EL (cell line): ENCODE measurements at places on chromosomes 3 and 15.

- DNase-seq: no peak
These were observed 885 bp upstream of the LSG1 start for GRCh38 chr3:194672876-194673275.

GRCh38 chr3:47406762-47407149, 25.9 kb downstream of the PTPN23 start:
- no peak for DNase-seq

DNA sequence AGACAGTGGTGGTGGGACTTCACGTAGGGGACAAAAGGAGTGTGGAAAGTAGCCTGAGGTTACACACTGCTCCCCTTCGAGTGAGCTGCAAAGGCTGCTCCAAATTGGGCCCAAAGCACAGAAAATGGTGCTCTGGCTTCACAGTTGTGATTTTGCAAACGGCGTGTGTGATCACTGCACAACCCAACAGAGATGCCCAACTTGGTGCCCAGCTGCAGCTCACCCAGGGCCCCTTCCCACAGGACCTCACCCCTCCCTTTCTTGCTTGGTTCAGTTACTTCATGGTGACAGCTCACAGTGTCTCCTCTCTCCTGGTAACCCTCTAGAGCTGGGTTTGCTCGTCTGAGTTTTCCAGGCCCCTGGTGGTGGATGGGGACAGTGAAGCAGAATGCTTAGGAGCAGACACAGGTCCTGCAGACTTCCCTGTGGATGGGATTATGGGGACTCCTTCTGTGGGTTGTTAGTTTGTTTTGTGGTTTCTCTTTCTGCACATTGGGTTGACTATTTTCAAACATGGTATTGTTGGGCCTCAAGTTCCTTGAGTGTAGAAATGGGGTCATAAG, 98.3 kb downstream of the TOP2B start:
- DNase-seq: no peak

GRCh38 chr3:18772699-18773305, 347.7 kb upstream of the SATB1 start:
- no peak for DNase-seq

GRCh38 chr15:29134641-29135308, 134.8 kb downstream of the NSMCE3 start:
- no peak for DNase-seq

DNA sequence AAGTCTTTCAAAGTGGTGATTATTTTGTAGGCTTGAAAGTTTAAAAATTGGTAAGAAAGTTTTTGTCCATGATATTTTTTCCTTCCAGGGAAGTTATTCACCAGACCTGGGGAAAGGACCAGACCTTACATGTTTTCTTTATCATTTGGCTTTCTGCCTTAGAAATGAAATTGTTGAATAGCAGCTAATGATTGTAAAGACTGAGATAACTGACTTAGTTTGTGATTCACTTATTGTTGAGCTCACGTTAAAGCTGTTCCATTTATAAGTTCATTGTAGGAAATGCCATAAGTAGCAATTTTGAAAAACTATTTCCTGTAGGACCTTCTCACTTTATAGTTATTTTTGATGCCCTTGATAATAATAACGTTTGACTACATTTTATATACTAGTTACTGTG, 51.9 kb downstream of the IQGAP1 start:
- DNase-seq: no peak

- DNase-seq: no peak
These were observed 49.6 kb downstream of the RFX7 start for GRCh38 chr15:56194035-56194434.

DNA sequence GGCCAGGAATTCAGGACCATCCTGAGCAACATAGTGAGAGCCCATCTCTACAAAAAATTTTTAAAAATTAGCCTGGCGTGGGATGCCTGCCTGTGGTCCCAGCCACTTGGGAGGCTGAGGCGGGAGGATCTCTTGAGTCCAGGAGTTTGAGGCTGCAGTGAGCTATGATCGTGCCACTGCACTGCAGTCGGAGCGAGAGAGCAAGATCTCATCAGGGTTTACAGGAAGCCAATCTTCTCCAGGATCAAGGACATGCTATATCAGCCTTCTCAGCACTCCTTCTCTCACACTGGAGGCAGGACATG, 451 bp upstream of the STOML1 start:
- no peak for DNase-seq
